ENCODE measurements at places on chromosomes 16 and 17.

DNA sequence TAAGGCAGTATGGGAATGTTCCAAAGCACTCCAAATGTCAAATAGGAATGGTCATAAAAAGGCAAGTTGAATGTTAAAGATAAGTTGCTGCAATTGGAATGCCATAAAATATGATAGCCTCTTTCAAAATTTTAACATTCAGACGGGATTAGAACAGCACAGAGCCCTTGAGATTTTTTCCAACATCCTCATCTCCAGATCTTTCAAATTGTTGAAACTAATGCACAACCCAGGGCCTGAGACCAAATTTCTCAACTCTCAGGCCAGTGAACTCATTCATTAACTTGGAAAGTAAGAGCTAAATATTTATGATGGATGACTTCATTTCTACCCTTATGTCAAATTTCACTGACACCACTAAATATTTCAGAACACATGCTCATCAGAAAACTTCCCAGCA is 346.5 kb upstream of the XYLT1 start:
- DNase-seq: no peak

DNA sequence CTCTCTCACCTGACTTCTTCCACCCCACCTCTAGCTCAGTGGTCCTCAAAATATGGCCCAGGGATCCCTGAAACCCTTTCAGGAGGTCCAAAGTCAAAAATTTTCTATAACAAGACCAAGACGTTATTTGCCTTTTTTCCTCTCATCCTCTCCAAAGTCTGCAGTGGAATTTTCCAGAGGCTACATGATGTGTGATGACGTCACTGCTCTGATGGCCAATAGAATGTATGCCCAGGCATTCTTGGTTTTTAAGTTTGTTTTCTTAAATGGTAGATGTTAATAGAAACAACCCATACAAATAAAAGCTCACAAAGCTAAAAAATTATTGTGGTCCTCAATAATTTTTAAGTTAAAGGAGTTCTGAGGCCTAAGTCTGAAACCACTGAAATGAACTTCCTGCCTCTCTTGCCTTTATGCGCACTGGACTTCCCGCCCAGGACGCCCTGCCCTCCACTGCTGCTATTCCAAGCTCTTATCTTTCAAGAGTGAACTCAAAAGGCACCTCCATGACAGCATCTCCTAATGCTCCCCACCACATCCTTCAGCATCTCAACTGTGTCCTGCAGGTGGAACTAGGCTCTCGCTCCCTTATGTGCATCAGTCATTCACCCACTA is 13.5 kb downstream of the UBE2O start:
- DNase-seq: no peak

DNA sequence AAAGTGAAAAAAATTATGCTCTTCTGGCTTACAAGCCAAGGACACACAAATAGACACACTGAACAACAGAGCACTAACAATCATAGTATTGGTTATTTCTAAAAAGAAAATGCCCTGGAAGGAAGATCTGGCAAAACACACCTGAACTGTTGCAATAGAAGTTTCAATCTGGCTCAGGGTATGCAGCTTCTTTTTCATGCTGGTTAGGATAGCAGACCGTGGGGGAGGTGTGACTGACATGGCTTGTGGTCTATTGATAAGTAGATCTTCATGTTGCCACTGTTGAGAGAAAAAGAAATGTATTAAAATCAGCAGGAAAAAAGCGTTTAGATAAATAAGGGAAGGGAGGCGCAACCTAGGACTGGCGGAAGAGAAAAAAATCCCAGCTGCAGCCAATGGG is 26.5 kb upstream of the ARL6IP1 start:
- DNase-seq: no peak

- DNase-seq: peak; percentile 61
Observed at GRCh38 chr17:77535435-77535834, 394.7 kb downstream of the SEC14L1 start.

DNA sequence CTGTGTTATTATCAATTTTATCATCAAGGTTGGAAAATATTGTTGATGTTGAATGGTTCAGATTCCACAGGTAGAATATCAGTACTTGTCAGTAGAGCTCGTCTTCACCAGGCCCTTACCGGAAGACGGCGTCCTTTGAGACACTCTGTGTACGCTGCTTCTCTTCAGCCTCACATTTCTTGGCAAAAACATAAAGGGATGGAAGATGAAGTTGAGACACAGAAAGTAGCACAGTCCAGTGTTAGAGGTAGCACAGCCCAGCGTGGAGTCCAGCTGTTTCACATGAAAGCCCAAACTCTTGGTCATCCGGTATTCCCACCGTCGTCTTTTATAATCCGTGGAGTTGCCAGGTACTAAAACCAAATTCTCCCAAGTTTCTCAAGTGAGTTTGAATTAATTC is 30.4 kb downstream of the ATP2C2 start:
- no peak for DNase-seq

- no peak for DNase-seq
Observed at GRCh38 chr17:49514071-49514721, 19.1 kb downstream of the NGFR start.

GRCh38 chr17:30300818-30301217 is 9.1 kb upstream of the BLMH start:
- no peak for DNase-seq

GRCh38 chr17:77863814-77864161 is 94.7 kb upstream of the TNRC6C start:
- no peak for DNase-seq

- peak; percentile 87 for DNase-seq
Observed at GRCh38 chr17:3885970-3886369, 6.9 kb downstream of the CAMKK1 start.

DNA sequence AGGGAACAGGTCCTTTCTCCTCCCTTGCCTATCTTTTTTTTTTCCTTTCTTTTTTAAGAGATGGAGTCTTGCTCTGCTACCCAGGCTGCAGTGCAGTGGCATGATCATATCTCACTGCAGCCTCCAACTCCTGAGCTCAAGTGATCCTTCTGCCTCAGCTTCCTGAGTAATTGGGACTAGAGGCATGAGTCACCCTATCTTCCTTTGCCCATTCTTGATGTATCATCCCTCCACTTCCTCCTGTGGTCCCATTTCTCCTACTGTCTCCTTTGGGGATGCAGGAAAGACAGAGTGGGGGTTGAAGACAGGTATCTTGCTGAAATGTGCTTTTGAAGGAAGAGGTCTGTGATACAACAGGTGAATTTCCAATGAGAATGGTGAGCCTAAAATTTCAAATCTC is 5.5 kb downstream of the MYO19 start:
- DNase-seq: peak; percentile 94

DNA sequence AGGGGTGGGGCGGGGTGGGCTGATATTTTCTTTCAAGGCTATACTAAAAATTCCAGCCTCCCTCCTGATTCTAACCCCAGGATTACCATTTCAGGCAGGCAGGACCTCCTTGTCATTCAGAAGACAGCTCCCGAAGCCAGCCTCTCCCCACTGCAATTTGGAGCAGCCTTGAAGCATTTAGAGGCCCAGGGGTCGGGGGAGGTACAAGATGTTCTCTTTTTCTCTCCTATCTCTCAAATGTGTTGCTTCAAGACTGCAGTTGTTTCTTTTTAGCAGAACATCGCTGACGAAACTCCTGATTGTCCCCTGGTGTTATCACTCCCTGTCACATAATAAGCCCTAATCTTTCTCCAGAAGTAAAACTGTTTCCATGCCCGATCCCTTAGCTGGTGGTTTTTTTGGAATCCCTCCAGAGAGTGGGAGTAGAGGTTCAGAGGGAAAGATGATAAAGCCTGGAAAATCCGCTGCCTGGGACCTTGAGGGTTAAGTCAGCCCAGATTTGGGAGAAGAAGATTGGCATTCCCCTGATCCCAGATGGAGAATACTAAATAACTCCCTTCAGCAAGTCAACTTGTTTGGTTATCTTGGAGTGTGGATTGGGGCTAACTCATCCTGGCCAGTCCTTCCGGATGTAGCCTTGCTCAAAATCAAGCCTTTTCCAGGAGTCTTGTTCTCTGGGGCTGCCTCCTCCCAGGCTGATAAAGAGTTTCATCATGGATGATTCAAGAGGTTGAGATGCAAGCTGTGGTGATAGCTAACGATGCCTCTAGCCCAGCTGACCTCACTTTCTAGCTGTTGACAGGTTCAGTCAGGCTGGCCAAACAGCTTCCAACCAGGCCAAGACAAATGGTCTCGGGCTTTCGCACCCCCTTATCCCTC is 71.3 kb downstream of the SOX9 start:
- DNase-seq: peak; percentile 58

DNA sequence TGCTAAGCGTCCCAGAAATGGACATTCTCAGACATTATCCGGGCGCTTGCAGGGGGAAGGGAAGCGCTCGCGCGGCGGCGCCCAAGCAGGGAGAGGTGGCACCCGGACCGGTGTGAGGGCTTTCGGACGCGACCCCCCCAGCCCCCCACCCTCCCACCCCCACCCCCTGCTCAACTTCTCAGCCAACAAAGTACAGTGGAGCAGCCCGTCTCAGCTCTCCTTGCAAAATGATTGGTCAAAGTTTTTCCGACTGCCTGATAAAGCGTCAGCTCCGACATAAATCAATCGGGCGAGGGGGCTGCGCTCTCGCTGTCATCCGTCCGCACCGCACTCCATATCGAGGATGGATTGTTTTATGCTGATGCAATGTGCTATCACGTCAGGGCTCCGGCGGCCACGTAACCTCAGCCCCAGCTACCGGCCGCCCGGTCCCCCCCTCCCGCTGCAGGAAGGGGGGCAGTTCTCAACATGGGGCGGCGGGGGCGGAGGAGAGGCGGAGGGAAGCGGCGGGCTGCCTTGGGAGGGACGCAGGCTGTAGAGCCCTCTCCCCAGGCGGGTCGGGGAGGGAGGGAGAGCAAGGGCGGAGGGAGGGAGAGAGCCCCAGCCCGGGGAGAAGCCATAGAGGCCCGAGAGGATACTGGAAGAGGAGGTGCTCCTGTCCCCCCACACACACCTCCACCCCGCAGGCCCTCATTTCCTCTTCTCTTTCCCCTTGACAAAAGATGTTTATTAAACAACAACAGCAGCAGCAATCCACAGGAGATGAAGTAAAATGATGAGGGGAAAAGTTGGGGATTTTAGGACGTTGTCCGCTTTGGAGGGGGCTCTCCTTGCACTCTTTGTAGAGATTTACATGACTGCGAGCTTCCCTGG is at the start of gene HOXB9:
Gene HOXB9 (minus strand): TSS at position 114 of the 873 bp plus-strand sequence. CDS start 89 bp downstream, at position 25.
- DNase-seq: peak; percentile 94

DNA sequence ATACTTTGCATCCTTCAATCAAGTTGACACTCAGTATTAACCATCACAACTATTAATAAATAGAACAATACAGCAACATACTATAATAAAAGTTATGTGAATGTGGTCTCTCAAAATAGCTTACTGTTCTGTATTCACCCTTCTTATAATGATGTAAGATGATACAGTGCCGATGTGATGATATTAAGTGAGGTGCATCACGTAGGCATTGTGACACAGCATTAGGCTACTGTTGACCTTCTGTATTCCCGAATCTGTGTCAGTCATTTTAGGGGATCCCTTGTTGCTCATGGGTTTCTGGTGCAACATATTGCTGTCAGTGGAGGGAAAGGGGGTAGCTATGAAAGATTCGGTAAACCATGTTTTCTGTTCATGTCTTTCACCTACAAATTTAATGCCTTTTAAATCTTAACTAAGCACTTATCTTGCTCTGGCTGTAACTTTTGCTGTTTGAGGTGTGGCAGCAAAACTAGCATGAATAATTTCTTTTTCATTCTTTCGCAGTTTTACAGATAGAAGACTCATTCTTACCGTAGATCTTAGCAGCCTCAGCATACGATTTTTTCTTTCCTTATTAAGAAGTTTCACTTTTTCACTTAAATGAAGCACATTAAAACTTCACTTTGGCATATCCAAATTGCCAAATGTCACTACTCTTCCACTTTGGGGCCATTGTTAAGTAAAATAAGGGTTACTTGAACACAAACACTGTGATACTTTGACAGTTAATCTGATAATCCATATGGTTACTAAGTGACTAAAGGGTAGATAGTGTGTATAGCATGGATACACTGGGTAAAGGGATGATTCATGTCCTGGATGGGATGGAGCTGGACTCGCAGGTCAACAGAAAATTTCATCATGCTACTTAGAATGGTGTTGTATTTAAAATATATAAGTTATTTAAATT is 29.6 kb downstream of the NFAT5 start:
- peak; percentile 64 for DNase-seq
